ENCODE measurements at places on chromosomes 2 and 18.

DNA sequence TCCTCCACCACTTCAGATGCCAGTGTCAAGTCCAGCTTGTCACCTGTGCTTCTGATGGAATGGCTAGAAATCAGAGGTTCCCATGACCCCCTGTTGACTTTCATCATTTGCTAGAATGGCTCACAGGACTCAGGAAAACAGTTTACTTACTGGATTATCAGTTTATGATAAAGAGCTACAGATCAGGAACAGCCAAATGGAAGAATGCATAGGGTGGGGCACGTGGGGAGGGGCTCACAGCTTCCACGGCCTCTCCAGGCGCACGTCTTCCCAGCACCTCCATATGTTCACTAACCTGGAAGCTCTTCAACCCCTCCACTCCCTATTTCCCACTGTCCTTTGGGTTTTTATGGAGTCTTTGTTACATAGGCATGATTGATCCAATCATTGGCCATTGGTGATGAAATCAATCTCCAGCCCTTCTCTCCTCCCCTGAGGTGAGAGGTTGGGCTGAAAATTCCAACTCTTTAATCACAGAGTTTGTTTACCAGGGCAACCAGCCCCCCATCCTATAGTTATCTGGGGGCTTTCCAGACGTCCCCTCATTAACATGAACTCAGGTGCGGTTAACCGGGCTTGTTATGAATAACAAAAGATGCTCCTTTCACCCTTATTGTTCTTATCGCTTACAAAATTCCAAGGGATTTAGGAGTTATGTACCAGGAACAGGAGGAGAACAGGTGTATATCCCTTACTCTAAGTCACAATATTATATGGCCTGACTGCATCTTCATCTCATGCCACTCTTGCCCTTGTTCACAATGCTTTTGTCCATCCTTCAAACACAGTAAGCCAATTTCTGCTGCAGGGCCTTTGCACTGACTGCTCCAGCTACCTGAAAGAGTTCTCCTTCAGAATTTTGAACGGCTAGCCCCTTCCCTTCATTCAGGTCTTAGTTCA lies 35.2 kb downstream of the ANXA4 start:
- DNase-seq: no peak

- no peak for DNase-seq
Measured at GRCh38 chr2:238082151-238082550, 18.0 kb upstream of the ESPNL start.

DNA sequence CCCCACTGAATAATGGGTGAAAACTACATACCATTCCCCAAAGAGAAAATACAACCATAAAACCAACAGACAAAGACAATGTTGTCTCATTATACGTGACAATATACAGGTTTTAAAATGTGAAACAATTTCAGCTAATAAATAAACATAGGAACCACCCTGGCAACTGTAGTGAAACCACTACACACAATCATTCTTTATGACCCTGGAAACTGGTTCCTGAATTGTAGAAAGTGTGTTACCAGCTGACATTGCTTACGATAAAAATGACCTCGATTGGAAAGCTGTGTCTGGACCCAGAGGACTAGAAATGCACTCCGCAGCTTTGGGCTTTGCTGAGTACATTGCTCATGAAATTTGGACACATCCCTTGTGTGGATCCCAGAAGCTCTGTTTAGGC lies 73.9 kb upstream of the LPIN2 start:
- DNase-seq: no peak

GRCh38 chr2:111030945-111031344 lies 89.8 kb upstream of the BCL2L11 start:
- no peak for DNase-seq

DNA sequence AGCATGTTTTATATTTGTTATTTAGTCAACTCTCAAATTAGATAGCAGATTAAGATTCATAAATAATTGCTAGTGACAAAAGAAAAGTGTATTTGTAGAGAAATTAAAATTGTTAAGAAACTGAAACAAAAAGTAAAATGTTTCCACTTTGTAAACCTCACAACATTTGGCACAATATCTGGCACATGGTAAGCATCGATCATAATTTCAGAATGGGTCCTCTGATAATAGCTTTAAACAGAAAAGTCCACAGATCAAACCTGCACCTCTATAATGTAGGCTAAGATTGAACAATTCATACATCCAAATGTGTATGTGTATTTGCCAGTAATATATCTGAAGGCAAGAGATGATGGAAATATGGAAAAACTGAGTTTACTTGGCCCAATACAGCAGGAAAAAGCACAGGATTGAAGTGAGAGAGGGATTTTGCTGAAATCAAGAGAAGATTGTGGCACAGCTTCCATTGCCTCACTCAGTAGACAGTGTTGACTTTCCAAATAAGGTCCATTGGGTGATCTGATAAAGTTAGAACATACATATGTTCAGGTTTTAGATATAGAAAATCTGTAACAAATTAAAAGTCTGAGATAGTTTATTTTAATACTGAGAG lies 39.4 kb downstream of the COBLL1 start:
- DNase-seq: no peak

DNA sequence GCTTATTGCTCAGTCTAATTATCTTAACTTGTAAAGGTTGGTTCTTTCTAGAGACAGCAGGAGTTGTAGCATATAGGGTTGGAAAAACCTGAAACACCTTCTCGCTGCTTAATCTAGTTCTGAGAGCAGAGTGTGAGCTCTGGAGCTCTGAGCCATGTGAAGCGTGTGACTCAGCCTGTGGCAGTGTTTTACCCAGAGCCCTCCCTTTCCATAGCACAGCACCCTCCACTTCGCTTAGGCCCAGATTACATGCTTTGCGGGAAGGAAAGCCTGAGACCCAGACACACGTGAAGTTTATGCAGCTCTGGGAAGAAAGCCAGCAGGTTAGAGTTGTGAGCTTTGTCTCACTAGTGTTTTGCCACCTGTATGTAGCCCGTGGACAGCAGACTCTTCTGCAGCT lies 74.5 kb downstream of the INPP4A start:
- no peak for DNase-seq

GRCh38 chr2:133685636-133686215 lies 117.5 kb upstream of the NCKAP5 start:
- DNase-seq: no peak

- no peak for DNase-seq
Measured at GRCh38 chr2:27721884-27722485, 49.5 kb upstream of the MRPL33 start.

GRCh38 chr2:33859811-33860461 lies 260.8 kb upstream of the FAM98A start:
- DNase-seq: no peak

- DNase-seq: no peak
Measured at GRCh38 chr18:58285449-58286130, 241.6 kb downstream of the NEDD4L start.

- no peak for DNase-seq
Measured at GRCh38 chr2:9262671-9263171, 56.1 kb downstream of the ASAP2 start.

DNA sequence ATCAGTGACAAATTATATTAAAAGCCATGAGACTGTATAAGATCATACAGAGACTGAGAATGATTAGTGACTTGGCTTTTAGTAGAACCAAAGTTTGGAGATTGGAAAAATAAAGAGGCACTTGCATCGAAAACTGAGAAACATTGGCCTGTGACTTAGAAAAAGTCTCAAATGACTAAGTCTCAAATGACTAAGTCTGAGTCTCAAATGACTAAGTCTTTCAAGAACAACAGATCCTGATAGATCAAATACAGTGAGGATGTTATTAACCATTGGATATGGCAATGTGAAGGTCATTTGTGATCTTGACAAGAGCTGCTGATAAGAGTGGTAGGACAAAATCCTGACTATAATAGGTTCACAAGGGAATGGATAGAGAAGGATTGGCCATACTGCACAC lies 135.5 kb upstream of the FANCL start:
- DNase-seq: no peak

GRCh38 chr2:46344706-46345105 lies 47.5 kb downstream of the EPAS1 start:
- no peak for DNase-seq

- no peak for DNase-seq
Measured at GRCh38 chr18:6997808-6998207, 119.8 kb downstream of the LAMA1 start.

GRCh38 chr18:76875390-76876325 lies 53.3 kb downstream of the ZNF236 start:
- DNase-seq: peak; percentile 30

- DNase-seq: no peak
Measured at GRCh38 chr2:180158961-180159360, 151.9 kb upstream of the CWC22 start.

DNA sequence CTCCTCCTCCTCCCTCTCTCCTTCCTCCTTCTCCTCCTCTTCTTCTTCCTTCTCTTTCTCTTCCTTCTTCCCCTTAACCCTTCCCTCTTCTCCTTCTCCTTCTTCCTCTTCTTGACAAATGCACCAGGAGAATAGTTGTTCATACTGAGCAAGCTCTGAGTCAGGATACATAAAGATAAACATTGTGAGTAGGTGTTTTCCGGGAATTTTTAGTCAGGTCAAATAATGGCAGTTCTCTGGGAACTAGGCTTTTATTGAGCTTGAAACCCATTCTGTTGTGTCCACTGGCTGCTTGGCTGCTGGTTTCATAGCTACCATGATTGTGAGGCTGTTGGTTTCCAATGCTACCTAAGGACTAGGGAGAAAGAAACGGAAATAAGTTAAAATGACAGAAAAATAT lies 1144.7 kb upstream of the DDX18 start:
- DNase-seq: no peak

- peak; percentile 66 for DNase-seq
Measured at GRCh38 chr2:36770542-36771287, 74.2 kb downstream of the VIT start.

DNA sequence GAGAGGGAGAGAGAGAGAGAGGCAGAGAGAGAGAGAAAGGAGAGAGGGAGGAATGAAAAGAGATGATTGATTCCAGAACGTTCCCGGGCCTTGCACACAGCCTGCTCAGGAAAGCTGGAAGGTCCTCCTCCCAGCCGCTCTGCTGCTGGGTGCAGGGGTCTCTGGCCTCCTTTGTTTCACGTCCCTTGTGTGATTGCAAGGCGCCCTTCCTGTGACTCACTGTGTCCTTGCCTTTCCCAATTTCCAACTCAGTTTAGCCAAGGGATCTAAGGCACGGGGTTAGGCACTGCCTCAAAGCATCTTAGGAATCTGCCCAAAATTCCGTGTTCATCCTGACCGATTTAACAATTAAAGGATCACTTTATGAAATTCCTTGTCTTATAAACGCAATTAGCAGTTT lies 221.2 kb downstream of the KLHL29 start:
- no peak for DNase-seq

GRCh38 chr2:121653035-121653434 lies 3.8 kb upstream of the CLASP1 start:
- no peak for DNase-seq

DNA sequence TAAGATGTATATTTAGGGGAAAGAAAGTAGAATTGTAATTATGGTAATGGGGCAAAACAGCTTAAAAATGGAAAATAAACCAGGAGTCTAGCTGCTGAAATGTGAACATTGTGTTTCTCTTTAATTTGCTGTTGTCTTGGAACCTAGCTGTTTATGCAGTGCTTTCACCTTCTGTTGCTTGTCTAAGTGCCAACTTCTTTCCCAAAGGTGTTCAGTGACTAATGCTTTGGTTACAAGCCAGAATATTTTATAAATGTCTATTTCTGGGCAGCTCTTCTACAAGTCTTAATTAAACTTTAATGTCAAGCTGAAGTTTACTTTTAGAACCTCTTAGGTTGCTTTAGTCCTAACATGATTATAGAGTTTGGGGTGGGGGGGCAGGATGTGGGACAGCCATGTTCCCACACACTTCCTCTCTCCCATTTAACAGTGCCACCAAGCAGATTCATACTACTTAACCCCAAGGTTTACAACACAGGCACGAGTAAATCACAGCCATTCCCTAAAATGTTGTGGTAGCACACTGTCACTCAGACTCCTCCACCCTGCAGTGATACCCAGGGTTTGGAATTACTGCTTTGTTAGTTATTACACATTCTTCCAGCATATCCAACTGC lies 60.6 kb downstream of the ITGA4 start:
- DNase-seq: no peak

DNA sequence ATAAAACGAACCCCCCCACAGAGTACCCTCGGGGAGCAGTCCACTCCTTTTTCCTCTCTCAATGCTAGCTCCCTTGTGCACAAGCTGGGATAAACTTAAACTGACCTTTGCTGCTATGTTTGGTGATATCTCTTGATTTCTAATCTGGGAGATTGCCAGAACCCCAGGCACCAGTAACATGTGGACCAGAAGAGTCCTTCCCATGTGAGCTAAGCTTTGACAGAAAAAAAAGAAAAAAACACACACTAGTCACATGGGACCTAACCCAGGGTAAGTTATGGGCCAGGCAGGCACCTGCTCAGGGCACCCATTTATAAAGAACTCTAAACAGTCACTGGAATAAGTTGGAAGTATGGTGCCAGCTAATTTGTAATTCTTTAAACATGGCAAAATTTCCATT lies 242.6 kb downstream of the EN1 start:
- no peak for DNase-seq

- DNase-seq: no peak
Measured at GRCh38 chr2:62147610-62148301, 48.2 kb upstream of the B3GNT2 start.

DNA sequence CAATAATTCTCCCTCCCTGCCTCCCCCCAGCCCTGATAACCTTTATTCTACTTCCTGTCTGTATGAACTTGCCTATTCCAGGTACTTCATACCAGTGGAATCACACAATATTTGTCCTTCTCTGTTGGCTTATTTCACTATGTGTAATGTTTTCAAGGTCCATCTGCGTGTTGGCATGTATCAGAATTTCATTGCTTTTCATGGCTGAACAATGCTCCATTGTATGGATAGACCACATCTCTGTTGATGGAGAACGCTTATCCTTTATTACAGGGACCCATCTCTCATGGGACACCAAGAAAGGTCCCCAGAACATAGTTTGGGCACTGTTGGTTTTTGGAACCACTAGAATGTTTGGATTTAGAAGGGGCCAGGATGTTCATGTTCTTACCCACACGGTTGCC lies 40.2 kb downstream of the ATOH8 start:
- DNase-seq: no peak

DNA sequence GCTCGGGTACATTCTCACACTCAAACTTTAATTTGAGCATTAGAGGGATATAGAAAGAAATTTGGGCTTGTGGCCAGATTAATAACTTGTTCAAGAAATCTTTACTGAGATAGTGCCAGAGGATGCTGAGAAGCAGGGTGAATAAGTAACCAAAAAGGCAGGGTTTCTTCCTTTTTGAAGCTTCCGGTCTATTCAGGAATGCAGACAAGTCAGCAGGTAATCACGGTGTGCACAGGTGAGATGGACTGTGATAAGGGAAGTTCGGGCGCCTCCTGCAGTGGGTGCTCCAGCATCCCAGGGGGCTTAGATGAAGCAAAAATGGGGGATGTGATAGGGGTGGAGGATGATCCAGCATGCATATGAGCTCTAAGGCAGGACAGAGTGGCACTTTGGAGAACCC lies 44.9 kb upstream of the CYP1B1 start:
- DNase-seq: no peak

GRCh38 chr2:893311-893710 lies 57.3 kb upstream of the SNTG2 start:
- no peak for DNase-seq

GRCh38 chr18:10422731-10423130 lies 31.7 kb upstream of the APCDD1 start:
- DNase-seq: no peak

GRCh38 chr2:224948005-224948404 lies 94.3 kb downstream of the DOCK10 start:
- DNase-seq: no peak

Data from HuH-7 (cell line).